ENCODE measurements at places on chromosomes 4 and X.

GRCh38 chr4:188117631-188118324, 8.4 kb upstream of the TRIML2 start:
- no peak for DNase-seq

DNA sequence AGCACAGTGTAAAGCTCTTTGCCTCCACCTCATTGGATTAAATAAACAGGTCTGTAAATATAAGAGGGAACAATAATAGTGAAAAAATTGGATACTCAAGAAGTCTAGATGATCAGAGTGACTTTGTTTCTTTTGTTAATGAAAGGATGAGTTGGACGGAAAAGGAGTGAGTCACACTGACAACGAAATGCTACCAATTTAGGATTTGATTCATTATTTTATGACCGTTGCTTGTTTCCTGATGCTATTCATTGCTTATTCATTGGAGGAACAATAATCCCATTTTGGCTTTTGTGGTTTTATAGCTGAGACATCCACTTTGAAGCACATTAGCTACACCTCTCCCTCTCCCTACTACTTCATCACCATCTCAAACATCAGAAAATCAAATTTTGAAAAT, 74.4 kb upstream of the DYNLT3 start:
- DNase-seq = no peak

DNA sequence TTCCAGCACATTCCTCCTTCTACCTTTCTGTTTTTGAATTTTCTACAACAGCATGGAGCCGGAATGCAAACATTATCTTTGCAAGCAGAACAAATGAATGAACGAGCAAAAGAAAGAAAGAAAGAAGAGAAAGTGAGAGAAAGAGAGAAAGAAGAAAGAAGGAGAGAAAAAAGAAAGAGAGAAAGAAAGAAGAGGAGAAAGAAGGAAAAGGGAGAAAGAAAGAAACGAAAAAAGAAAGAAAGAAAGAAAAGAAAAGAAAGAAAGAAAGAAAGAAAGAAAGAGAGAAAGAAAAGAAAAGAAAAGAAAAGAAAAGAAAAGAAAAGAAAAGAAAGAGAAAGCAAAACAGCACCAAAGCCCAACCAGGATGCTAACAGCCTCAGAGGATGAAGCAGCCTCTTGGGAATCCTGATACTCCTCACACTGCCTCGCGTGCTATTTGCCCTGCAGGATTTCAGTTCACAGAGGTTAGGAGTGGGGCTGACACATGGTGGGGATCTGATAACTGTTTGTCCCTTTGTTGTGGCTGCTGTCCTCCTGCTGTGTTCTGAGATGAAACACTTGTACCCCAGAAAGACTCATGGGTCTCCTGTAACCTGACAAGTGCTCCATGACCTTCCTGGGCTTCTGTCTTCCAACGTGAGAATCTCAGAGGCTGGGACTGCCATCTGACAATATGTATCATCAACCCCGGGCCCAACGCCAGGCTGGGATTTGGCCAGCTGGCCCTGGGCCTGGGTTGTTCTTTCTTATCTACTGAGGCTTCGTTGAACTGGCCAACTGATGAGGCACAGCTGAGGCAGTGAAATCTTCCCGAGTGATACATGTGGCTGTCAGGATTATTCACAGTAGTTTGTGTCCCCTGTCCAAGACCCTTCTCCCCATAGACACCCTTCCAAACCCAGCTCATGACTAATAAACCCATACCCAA, 61.0 kb downstream of the SEPSECS start:
- no peak for DNase-seq

GRCh38 chrX:53481816-53482465, 47.8 kb upstream of the HSD17B10 start:
- peak; percentile 55 for DNase-seq

DNA sequence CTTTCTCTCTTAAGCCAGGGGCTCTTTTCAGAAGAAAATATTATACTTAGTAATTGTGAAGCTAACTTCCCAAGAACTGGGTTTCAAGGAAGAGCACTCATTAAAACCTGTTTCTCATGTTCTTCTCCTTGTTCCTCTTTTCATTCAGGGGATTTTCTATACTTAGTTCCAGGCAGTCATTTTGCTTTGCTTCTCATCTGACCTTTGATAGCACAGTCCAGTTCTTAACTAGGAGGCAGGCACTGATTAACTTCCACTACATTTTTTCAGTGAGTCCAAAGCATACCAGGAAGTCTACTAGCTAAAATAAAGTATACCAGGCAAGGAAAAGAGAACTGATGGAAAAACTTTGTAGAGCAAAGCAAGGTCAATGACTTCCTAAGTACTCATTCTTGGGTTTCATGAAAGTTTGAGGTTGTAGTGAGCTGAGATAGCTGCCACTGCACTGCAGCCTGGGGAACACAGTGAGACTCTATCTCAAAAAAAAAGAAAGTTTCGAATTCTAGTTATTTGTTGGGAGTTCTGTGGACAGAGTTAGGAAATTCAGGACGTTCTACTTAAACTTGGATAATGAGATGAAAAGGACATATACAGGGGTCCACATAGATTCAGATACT, 190.1 kb upstream of the HS3ST1 start:
- DNase-seq = no peak

DNA sequence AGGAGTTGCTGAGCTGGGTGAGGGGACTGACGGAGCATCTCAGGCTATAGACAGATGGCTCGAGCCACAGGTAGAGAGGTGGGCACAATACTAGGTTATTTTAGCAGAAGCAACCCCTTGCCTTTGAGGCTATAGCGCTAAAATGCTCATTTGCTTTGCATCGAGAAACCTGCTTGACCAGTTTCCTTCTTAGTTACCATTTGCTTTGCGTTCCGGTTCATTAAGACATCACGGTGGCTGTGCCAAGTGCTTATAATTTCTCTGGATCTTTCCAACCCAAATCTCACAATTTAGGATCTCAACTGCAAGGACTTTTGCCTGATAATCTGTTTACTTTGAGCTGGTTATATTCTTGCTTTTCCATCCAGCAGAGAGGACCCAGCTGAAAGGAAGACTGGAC, 40.8 kb downstream of the DLG3 start:
- no peak for DNase-seq

DNA sequence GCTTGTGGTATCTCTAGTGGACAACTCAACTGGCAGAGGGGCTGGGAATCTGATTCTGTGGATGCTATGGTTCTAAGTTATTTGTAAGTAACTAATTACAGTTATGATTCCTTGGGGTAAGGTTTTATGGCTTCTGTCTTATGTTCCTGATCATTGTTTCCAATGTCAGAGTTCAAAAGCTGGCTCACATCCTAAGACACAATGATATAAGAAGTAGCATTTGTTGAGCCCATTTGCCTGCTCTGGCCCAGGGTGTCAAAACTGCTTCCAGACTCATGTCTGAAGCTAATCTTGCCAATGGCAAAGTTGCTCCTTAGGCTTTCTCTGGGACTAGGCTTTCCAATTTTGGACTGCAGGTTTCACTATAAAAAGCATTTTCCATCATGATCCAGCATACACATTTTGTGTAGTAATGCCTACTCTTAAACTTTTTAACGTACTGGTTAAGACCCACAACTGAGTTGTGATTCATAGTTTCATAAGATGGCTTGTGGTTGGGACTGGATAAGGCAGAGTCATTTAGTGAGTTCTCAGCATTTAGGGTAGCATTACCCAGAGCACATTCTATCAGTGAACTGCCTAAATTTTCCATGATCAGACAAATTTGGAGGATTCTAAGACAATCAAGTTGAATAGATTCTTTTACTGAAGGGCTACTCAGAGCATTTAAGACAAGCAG, 50.0 kb downstream of the CCNI start:
- no peak for DNase-seq

- peak; percentile 61 for DNase-seq
Observed at GRCh38 chrX:18390941-18391538, 34.4 kb upstream of the CDKL5 start.

DNA sequence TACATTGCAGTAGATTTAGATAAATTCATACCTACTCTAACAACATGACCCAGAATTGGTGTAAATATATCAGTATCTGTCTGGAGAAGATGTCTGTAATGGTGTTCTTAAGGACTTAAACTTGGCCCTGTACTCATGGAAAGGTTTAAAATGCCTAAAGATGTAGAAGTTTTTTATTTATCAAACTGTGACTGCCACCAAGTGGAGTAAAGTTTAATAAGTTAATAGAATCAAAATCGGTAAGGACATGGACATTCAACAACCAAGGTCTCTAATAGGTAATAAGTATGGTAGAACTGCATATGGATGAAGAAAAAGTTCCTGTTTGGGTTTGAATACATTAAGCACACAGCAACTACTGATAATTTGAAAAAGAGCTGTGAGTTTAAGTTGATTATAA, 474.0 kb upstream of the NDST3 start:
- DNase-seq = no peak

- DNase-seq = no peak
Observed at GRCh38 chrX:116317409-116317808, 119.0 kb upstream of the SLC6A14 start.

GRCh38 chr4:161629694-161630441, 533.9 kb downstream of the FSTL5 start:
- no peak for DNase-seq

- DNase-seq = no peak
Observed at GRCh38 chr4:83283181-83283580, 1.4 kb downstream of the COQ2 start.

DNA sequence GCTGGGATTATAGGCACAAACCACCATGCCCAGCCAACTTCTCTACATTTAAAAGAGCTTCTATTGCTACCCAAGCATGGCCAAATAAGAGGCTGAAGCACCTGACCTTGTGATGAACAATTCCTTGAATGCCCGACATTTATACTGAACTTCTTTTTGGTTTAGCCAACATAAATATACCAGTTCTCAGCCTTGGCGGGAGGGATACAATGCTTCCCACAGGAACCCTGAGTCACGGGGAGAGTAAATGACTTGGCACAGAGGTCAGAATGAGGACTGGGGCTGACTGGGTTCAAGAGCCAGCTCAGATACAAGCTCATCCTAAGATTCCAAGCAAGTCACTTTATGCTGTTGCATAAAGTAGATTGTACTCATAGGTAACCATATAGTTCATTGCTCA, 6.1 kb downstream of the HOPX start:
- DNase-seq = no peak

DNA sequence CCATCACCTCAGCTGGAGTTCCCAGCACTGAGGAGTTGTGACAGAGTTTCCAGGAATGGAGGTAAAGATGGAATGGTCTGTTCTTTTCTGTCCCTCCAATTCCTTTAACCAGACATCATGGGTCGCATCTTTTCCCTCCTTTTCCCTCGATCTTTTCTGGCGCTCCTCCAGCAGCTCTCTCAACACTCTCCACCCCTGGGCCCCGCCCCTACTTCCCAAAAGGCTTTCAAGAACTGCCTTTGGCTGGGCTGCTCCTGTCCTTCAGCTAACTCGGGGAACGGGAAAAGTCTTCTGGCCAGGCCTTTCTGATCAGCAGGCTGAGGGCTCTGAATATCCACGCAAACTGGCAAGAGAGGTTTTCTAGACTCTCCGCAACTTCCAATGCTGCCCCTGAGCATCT, 34.0 kb downstream of the UTP14A start:
- no peak for DNase-seq

GRCh38 chrX:131626681-131627296, 82.9 kb downstream of the OR13H1 start:
- no peak for DNase-seq

DNA sequence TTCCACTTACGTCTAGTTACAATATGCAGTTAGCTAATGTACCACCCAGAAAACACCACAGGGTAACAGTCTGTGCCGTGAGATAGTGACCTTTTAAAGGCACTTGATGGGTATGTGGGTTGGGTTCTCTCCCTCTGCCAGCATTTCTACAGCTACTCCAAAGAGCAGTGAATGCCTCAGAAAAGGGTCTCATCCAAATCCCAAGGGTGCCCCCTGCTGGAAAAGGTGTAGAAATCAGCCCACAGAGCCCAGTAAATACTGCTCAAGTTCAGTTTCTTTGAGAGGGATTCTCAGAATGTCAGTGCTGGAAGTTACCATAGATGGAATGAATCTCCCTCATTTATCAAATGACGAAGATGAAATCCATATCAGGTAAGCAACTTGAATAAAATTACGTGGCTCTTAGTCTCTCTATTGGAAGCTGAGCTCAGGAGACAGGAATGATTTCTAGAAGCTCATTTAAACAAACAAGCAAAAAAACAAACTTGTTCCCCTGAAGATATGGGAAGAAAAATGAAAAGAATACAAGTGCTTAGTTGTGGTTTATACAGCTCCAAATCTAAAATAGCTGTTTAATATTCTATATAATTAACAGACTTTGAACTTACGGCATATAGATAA, 9.5 kb downstream of the RNF175 start:
- DNase-seq = peak; percentile 58

GRCh38 chrX:108216405-108216804, 124.8 kb downstream of the ATG4A start:
- no peak for DNase-seq

- DNase-seq = no peak
Observed at GRCh38 chr4:102779204-102779603, 18.4 kb upstream of the MANBA start.

DNA sequence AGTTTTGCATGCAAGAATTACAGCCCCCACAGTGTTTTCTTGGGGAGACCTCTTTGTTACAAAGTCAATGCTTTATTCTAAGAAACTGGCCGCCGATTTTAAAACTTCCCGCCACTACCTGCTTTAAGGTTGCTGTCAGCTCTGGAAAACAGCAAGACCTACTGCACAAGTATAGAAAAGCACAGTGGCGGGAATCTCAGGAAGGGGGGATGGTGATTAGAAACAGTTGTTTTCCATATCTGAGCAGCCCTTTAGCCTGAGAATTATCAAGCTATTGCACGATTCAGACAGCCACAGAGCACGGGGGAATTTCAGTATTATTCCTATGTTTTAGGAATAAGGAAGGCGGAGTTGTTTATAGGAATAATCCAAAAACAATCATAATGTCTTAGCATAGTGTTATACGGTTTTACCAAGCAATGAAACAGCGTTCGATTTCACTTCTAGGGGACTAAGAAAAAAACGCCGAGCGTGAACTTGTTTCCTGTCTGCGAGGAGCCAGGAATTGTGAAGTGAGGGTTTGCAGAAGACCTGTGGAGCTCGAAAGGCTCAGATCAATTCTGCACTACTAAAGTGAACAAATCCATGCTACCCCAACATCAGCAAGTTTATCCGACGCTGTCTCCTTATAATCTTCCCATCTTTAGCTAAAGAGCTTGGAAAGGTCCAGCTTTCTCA, 81.3 kb downstream of the HMGN5 start:
- DNase-seq = peak; percentile 0

DNA sequence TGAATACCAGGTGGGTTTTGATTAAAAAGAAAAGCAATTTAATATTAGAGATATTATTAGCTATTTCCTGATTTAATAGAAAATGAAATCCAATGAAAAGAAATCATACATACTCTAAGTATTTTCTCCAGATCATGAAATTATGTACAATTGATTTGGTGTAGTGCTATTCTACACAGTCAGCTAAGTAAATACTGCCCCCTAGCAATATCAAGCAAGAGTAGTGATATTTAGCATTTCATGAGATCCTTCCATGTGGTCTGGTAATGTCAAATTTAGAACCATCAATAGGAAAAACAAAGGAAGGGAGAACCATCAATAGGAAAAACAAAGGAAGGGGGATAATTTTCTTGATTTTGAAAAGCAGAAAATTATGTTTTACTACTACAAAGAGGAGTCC, 114.6 kb downstream of the TBCK start:
- peak; percentile 19 for DNase-seq
